CD4-positive, alpha-beta T cell treated with Interleukin-10 for 1 hour (primary cell): ENCODE measurements at places on chromosomes 4 and X.

- no peak for DNase-seq
Observed at GRCh38 chr4:168551211-168551610, 54.4 kb downstream of the PALLD start.

DNA sequence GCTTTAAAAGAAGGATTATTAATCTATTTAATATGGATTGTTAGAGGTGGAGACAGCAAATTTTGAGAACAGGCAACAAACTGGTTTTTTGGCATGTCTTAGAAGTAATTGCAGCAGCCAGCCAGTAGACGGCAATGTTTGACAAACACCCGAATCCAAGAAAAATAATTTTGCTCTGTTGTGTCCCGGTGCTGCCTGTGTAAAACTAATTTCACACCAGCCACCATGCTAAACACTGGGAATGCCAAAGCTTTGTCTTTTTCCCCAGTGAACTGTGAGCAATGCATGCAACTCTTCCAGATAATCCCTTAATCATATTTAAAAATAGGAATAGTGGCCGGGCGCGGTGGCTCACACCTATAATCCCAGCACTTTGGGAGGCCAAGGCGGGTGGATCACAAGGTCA is 25.9 kb downstream of the SMIM31 start:
- peak; percentile 20 for DNase-seq

DNA sequence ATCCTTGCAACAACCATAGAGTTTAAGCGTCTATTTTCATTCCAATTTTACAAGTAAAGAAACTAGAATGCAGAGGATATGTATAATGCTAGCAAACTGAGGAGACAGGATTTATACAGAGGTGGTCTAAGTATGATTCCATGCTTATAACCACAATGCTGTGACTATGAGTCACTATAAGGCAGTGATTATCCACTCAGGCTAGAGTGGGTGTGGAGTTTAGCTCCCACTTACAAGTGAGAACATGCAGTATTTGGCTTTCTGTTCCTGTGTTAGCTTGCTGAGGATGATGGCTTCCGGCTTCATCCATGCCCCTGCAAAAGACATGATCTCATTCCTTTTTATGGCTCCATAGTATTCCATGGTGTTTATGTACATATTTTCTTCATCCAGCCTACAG is 41.6 kb upstream of the EDA2R start:
- DNase-seq: no peak

DNA sequence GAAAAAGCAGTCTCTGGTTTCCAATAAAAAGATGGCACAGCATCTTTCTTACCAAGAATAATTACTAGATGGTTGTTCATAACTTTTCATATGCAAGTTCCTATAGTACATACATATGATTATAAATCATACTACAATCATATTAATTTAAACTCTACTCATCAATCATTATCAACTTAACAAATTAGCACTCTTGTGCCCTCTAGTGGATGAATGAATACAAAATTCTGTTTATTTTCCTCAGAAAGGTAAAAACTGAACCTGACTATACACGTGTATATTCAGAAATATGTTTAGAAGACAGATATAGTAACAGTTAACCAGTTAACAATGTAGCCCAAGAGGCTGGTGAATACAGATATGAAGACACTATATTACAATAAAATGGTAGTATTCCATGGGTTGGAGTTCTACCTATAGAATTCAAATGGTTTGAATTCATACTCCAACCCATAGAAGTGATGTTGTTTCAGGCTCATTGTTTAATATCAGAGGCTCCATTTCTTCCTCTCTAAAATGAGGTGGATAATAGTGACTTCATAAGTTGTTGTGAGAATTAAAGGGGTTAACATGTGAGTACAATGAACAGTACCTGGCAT is 100.0 kb downstream of the ADAMTS3 start:
- no peak for DNase-seq

GRCh38 chr4:113602646-113603228 is 158.8 kb downstream of the CAMK2D start:
- DNase-seq: no peak

DNA sequence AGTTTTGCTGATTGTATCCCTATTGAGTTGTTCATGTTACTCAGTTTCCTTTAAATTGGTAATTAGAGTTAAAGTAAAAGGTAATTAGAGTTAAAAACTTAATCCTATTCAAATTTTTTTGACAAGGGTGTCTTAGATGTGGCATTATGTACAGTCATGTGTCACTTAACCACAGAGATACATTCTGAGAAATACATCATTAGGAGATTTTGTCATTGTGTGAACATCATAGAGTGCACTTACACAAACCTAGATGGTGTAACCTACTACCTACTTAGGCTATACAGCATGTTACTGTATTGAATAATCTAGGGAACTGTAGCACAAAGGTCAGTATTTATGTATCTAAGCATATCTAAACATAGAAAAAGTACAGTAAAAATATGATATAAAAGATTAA is 39.2 kb downstream of the BEX3 start:
- DNase-seq: no peak

- DNase-seq: no peak
Observed at GRCh38 chrX:68894142-68894512, 65.3 kb downstream of the EFNB1 start.
